ENCODE measurements at places on chromosomes 4 and X.

DNA sequence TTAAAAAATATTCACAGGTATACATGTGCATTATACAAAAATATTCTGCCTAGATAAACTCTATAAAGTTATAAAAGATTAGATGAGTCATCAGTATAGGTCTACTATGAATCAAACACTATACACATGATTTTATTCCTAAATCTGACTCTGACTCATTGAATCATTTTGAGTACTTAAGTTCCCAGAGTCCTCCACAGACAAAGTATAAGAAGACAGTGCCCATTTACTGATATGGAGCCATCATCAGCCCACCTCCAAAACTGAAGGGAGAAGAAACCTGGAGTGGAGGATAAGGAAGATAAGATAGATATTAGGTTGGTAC lies 28.7 kb upstream of the ANTXR2 start:
- no peak for DNase-seq

DNA sequence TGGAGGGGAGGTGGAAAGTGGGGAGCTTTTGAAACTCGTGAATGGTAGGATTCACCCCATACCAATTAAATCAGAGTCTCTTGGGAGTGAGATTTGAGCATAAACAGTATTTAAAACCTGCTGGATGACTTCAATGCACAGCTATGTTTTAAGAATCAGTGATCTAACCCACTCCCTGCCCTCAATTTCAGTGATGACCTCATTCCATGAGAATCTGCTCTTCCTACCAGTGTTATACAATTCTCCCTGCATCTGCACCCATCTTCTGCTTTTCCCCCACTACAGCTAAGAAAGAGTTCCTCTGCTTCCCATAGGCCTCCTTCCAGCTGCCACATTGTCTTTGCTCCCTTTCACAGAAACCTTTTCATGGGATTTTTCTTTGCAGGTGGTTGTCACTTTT lies 18.3 kb upstream of the H2AZ1 start:
- DNase-seq, result no peak

DNA sequence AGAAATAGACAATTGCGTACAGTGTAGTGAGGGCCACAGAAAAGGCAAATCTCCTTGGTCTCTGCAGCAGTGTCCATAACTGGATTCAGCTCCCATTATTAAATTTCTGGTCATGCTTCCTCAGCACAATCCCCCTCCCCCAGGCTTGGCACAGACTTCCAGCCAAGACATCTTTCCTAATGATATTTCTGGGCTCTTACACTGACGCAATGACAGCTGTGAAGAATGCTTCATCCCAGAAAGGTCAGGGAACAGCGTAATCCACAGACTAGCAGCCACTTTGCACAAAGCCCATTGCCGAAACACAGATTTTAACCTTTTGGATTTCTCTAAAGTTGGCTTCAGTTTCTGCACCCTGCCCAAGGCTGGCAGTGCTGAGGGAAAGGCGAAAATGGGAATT lies 597.6 kb upstream of the CPEB2 start:
- DNase-seq, result no peak

- no peak for DNase-seq
These were observed 37.4 kb upstream of the STS start for GRCh38 chrX:7109838-7110793.

GRCh38 chr4:173443121-173443520 lies 44.2 kb upstream of the SCRG1 start:
- no peak for DNase-seq

- DNase-seq, result no peak
These were observed 320.4 kb downstream of the HNRNPD start for GRCh38 chr4:82053396-82053795.

- no peak for DNase-seq
These were observed 24.4 kb upstream of the CCNI start for GRCh38 chr4:77100234-77100633.

- no peak for DNase-seq
These were observed 214.6 kb downstream of the ENOX2 start for GRCh38 chrX:130688360-130688759.

DNA sequence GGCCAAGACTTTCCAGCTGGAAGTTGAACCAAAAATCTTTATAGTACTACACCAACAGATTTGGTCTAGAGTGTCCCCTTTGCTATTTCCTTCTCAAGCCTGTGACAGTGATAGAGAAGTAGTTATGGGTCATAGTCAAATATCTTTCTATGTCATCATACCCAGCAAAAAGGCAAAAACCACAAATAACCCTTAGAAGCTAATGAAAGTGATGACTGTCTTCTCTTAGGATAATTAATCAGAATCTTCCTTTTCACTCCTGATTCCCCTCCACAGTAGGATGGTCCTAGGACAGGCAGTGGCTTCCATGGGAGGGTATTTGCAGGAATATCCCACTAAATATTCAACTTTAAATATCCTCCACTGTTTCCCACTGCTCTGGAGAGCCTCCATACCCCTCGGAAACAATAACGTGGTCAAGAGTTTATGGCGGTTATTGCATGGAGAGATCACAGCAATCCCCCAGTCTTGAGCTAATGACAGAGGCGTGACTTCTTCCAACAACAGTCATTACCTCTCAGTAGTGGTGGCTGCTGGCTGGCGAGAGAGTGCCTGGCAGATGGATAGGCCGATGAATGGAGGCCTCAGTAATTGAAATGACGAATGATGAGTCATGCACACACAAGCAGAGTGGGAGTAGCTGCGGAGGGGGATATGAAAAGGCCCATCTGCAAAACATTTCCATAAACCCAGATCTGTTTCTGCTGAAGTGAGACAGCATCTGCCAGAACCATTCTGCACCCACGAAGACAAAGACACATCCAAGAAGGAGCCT lies 154.9 kb downstream of the STK32B start:
- DNase-seq, result no peak

GRCh38 chrX:122667667-122668066 lies 516.4 kb upstream of the GRIA3 start:
- DNase-seq, result no peak

GRCh38 chr4:129232589-129233337 lies 136.8 kb downstream of the C4orf33 start:
- no peak for DNase-seq

- DNase-seq, result no peak
These were observed 183.7 kb upstream of the BCOR start for GRCh38 chrX:40281336-40282005.

GRCh38 chr4:46506876-46507275 lies 116.9 kb upstream of the GABRA2 start:
- DNase-seq, result no peak

GRCh38 chr4:101156619-101157310 lies 190.6 kb downstream of the PPP3CA start:
- DNase-seq, result no peak

DNA sequence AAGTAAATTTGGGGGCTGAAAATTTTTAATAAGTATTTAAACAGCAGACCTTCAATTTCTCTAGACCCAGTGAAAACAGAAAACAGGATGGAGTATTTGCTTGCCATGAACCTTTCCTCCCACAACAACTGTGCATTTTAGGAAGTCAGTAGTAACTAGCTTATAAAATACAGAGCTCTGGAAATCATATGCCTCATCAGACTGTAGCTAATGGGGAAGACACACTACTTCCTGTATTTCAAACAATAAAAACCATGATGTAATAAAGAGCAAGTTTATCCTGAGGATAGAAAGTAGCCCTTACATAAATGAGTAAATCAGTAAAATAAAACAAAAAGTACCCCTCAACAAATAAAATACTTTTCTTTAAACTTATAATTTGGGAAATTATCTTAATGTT lies 280.1 kb upstream of the ZFP42 start:
- DNase-seq, result no peak

DNA sequence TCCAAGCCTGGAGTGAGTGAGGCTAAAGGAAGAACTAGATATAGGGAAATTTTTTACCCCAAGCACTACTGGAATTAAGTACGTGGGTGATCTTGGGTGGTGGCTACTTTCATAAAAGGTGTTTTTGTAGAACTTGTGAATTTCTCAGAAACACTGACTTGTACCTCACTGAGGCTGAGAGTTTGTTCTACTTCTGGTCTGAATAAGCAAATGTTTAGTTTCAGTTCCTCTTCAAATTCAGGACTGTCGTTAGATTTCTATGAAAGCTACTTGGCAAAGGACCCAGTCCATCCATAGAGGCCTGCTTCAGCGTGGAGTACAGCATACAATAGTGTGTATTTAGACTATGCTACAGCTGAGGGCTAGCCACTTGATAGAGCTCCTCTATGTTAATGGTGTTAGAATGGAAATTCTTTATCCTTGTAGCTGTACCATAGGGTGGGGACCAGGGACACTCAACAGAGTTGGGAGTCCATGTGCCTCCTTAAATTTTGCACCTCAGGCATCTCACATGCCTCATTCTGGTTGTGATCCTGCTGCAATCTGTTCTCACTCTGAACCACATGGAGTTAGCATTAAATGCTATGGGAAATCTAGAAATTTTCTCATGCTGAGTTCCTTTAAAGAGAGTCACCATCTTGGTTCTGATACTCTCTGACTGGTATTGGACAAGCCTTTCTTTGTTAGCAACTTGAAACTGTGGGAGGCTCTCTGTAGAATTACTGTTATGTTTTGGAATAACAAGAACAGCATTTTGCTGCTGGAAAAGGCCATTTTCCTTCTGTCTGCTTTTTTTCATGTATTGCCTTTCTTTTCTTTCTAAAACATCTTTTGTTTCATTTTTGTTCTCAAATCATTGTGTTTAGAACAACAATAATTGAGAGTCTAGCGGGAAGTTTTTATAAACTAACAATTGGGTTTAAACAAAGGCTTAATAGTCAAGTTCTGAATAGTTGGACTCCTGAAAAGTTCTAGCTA lies 86.8 kb downstream of the PDGFRA start:
- no peak for DNase-seq

DNA sequence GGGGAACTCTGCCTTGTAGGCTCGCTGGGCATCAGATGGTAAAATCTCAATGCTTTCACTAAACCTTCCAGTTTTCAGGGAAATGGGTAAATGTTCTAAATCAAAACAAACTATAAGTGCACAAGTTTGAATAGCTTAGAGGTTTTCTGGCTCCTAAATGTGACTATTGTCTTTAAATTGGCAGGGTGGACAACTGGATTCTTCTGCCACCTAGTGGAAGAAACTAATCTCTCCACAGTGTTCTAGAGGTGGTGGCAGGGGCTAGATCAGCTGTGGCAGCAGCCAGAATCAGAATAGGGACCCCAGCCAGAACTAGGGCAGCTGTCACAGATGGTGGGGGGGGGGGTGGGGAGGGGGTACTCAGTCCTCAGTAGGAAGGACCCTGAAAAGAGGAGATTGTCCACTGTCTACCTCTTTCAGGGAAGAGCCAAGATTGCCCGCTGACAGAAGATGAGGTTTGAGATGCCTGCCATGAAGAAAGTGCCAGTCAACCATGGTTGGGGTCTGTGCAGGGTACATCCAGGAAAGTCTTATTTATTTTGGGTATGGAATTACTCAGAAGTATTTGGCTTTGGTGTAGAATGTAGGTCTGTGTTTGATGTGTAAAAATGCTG lies 201.4 kb downstream of the CCNG2 start:
- DNase-seq, result no peak

DNA sequence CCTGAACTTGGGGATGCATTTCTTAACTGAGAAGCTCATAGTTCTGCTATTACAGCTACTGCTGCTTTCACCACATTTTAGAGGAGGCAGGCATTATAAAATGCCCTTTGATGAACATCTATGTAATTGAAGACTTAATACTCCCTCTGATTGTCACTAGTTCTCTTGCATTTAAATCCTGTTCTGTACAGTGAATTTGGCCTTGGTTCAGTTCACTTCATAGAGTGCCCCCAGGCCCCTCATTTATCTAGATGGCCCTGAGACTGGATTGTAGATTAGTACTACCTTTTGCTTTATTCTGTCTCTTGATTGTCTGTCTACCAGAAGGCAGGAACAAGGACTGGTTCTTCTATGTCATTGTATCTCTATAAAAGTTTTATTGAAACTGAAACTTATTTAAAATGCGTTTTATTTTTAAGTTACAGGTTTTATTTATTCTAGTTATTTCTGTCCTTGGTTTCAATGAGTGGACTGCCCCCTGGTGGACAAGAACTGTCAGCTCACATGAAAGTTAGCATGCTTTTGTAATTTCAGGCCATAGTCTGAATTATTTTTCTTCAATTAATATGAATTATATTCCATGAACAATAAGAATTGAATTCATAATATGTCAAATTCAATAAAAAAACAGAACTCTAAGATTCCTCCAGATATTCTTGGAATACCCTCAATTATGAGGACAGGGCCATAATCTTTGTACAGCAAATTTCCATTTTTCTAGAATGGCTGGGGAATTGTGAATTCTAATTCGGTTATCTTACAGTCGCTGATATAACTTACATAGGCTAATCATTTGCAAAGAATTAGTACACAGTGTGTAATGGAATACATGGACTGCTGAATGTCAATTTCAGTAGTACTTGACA lies 47.2 kb upstream of the TMEM33 start:
- no peak for DNase-seq

GRCh38 chrX:35017284-35017683 lies 74.7 kb downstream of the FAM47B start:
- no peak for DNase-seq

GRCh38 chr4:142064181-142064580 lies 427.8 kb downstream of the IL15 start:
- no peak for DNase-seq

- DNase-seq, result no peak
These were observed 229.6 kb upstream of the PGRMC2 start for GRCh38 chr4:128517096-128517738.

- DNase-seq, result no peak
These were observed 69.5 kb downstream of the PCDH19 start for GRCh38 chrX:100340491-100341141.

- DNase-seq, result no peak
These were observed 200.8 kb downstream of the MGST2 start for GRCh38 chr4:139866276-139866962.

DNA sequence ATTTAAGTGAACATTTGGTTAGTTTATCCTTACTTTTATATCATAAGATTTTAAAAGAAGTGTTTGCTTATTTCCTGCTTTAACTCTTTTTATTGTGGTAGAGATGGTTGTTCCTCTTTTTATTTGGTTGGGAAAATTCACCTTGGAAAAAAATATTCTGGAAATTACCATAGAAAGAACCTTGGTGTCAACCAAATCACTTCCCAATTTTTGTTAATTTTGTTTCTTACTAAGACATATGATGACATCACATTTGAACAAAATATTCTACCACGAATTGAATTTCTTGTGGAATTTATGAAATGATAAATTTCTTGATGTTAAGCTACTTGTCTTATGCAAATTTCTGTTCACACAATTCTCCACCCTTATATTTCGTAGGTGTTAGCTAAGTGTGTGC lies 33.7 kb downstream of the LAMTOR3 start:
- no peak for DNase-seq

DNA sequence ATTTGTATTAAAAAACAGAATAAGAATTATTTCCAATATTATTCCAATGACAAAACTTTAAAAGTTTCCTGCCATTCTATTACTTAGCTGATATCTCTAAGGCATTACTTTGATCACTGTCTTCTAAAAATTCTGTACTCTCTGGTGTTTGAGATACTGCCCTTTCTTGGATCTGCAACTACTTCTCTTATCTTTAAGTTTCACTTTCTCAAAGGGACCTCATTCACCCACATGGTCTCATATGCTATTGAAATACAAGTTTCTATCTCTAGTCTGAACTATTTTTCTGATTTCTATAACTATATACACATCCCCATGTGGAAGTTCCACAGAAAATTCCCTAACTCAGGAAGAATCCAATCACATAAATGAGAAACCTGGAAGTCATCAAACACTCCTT lies 22.2 kb downstream of the TMPRSS11E start:
- no peak for DNase-seq
